HFFc6 (cell line): ENCODE measurements at places on chromosomes 16 and 17. TPM values are rescaled to one million over a fixed set of nuclear protein-coding genes. Genes with fewer than 3 reads are reported as not detected.

The TMIGD1 gene
- total RNA-seq: not detected in 3 replicates

- DNase-seq: no peak
Observed at GRCh38 chr16:24477492-24477891, 61.9 kb upstream of the RBBP6 start.

The TPPP3 gene
- total RNA-seq: 0.27 to 0.32 TPM in 2 of 3 replicates, not detected in the other

GRCh38 chr17:72922219-72922618, 170.3 kb downstream of the SLC39A11 start:
- no peak for DNase-seq

The CES3 gene
- 0.12 to 0.34 TPM in 2 of 3 replicates, not detected in the other for total RNA-seq

The CCDC154 gene
- 0.42 TPM in 1 of 2 replicates, not detected in the other for total RNA-seq

The KRT13 gene
- not detected in 2 replicates for total RNA-seq

- DNase-seq: no peak
Observed at GRCh38 chr17:58272367-58273280, 8.1 kb downstream of the MPO start.
